Uterus (tissue), 4 donors: ENCODE measurements at places on chromosomes 5 and 9.

- no peak for DNase-seq
Observed at GRCh38 chr5:24472518-24472917, 172.3 kb downstream of the CDH10 start.

- DNase-seq, result no peak
Observed at GRCh38 chr5:131163276-131164119, 1.6 kb downstream of the HINT1 start.

DNA sequence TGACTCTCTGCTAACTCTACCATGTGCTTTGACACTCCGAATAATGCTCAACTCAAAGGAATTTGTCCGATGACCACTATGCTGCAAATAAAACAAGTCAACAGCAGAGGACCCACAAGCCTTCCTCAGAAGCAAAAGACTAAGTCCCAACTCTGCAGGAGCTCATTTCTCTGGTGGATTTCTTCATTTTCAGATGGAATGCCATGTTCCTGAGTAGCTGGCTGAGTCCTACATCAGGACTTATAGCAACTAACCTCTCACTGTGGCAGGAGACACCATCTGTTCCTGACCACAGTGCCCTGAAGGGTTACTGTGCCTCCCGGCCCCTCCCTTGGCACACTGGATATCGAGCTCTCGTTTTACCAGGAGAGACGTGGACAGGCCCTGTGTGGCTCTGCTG, 20.8 kb downstream of the LHFPL2 start:
- no peak for DNase-seq

DNA sequence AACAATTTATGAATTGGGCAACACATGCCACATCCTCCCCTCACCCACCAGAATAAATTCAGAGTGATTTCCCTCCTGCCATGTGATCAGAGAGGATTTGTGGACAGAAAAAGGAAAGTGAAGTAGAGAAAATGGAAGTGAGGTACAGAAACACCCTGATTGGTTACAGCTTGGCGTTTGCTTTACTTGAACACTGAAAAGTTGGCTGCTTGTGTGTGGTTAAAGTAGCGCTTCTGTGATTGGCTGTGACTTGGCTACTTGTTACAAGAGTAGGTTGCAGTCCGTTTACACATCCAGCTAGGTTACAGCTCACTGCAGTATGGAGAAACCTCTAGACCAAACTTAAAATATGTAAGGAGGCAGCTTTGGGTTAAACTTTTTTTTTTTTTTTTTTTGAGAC, 205.2 kb upstream of the ZNF608 start:
- no peak for DNase-seq

- no peak for DNase-seq
Observed at GRCh38 chr5:178261666-178262600, 29.3 kb upstream of the PHYKPL start.

DNA sequence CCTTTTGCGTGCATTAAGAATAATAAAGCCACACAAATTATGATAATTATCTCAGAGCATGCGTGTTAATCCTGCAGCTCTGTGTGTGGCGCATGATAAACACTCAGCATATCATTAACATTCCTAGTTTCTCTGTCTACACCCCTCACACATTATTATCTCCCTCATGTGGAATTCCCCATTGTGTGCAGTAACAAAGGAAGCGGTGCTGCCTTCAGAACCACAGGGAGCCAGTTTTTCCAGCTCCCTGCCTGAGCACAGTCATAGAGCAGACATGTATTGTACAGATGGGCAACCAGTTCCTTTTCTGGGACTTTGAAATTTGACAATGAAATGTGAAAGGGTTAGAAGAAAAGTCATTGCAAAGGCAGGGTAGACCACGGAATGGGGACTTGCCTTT, 1365.5 kb upstream of the CDH9 start:
- DNase-seq, result no peak

- DNase-seq, result no peak
Observed at GRCh38 chr5:19927919-19928318, 60.1 kb downstream of the CDH18 start.

DNA sequence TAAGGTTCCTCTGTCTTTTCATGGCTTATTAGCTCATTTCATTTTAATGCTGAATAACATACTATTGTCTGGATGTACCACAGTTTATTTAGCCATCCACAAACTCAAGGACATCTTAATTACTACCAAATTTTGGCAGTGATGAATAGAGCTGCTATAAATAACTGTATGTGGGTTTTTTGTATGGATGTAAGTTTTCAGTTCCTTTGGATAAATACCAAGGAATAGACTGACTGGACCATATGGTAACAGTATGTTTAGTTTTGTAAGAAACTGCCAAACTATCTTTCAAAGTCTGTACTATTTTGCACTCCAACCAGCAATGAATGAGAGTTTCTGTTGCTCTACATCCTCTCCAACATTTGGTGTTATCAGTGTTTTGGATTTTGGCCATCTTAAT, 38.7 kb downstream of the SCAMP1 start:
- no peak for DNase-seq

DNA sequence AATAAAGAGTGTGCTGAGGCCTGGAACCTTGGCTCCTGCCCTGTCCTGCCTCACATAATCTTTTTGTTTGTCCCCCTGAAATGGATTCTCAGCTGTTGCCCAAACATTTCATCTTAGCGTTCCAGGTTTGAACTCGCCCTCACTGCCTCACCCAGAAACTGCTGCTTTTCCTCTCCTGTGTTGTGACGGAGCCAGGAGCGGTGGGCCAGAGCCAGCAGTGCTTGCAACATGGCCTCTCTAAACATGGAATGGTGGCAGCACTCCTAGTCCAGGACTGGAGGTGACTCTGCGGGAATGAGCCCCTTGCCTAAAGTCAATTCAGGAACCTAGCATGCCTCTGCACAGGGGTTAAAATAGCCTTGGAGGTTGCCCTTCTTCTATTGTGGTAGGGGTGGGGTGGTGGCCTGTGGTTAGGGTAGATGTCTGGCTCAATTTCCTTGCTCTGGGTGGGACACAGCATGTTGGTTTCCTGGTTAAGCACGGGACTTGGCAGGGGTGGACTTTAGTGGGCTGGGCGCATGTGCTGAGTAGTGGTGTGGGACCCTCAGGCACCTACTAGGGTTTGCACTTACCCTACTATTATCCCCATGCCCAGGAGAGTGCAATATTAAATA, 101.6 kb downstream of the SLC25A46 start:
- peak; percentile 23 for DNase-seq

GRCh38 chr9:36036780-36037548, at the start of gene RECK:
Gene RECK, plus strand, starts transcription at chr9:36036913. Its CDS starts 86 bp downstream, at chr9:36036999.
- peak; percentile 87 for DNase-seq

DNA sequence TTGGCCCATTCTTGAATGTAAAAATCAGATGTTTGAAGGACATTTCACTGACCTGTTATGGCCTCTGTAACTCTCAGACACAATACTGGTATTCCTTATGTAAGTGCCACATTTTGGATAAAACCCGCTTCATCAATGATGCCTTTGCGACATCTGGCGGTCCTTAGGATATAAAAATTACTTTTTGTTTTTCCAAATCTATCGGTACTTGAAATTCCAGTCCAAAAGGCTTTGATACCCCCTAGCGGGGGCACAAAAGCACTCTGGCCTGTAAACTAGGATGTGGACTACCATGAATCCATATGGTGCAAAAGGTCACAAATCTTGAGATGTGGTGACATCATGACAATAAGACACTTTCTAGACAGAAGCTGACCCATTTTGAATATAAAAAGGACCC, 291.8 kb downstream of the KIAA0825 start:
- DNase-seq, result no peak
